ENCODE measurements at places on chromosomes 16 and 17.

- peak; percentile 89 for DNase-seq
Measured at GRCh38 chr17:18246880-18247612, 11.5 kb downstream of the FLII start.

GRCh38 chr16:79932572-79932971 is 332.0 kb upstream of the MAF start:
- DNase-seq: no peak

- no peak for DNase-seq
Measured at GRCh38 chr16:87129771-87130170, 187.4 kb downstream of the C16orf95 start.

GRCh38 chr17:76840443-76840767 is 27.8 kb upstream of the MGAT5B start:
- DNase-seq: peak; percentile 55

DNA sequence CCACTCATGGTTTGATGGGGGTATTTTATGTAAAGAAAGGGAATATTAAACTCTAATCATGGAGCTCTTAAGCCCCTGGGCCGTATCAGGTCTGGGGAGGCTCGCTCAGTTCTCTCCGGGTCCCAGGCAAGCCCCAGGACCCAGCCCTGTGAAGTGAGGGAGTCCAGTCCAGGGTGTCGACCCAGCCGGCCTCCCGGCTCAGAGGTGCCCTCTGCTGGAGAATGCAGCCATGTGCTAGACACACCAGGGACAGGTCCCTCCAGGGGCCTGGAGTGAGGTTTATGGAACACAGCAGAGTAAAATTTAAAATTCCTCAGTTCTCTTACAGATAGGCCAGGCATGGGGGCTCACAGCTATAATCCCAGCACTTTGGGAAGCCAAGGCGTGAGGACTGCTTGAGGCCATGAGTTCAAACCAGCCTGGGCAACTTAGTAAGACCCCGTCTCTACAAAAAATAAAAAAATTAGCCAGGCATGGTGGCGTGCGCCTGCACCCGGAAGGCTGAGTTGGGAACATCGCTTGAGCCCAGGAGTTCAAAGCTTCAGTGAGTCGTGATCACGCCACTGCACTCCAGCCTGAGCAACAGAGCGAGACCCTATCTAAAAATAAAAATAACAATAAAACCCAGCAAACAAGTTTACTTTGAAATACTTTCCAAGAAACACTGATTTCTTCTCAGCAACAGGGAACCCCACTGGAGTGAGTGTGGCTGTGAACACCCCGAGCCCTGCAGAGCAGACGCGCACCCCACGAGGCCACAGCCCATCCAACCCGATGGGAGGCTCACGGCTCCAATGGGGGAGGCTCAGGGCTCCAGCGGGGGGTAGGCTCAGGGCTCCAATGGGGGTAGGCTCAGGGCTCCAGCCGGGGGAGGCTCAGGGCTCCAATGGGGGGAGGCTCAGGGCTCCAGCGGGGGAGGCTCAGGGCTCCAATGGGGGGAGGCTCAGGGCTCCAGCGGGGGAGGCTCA is 72.2 kb downstream of the ZNF778 start:
- peak; percentile 51 for DNase-seq

DNA sequence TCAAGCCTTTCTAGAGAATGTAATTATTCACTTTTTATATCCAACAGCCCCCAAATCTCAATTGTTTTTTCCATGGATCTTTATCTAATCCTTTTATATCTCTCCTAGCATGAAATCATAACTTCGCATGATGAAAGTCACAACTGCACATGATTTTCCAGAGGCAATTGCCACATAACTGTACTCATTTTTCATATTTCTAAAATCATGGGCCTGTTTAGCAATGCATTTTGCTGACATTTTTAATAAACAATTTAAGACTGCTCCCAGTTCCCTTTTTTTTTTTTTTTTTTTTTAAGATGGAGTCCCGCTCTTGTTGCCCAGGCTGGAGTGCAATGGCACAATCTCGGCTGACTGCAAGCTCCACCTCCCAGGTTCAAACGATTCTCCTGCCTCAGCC is 83.5 kb downstream of the VMP1 start:
- no peak for DNase-seq

DNA sequence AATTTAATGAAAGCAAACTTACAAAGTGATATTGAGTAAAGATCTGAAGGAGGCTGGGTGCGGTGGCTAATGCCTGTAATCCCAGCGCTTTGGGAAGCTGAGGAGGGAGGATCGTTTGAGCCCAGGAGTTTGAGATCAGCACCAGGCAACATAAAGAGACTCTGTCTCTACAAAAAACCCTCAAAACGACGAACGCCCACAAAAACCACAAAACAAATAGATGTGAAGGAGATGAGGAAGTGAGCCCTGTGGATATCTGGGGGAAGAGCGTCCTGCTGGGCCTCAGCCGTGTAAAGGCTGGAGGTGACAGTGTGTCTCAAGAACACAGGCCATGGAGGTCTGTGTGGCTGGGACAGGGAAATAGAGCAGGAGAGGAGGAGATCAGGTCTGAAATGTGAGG is 68.8 kb downstream of the ITFG1 start:
- no peak for DNase-seq

GRCh38 chr16:83215406-83216001 is 588.7 kb downstream of the CDH13 start:
- peak; percentile 2 for DNase-seq

- no peak for DNase-seq
Measured at GRCh38 chr17:4919511-4920047, 12.5 kb upstream of the GP1BA start.

DNA sequence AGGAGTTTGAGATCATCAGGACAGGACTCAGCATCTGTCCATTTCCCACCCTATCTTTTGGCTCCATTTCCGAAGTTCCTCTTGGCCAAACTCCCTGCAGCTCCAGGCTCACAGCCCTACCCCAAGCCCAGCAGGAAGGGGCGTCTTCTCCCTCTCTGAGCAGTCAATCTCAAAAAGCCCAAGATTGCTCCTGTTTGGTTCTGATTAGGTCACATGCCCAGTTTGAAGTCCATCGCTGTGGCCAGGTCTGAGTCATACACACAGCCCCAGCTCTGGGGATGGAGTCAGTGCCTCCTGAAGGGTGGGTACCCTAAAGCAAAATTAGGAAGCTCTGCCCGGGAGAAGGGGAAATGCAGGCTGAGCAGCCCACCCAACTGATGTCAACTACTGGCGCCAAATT is 23.9 kb downstream of the SNX20 start:
- DNase-seq: no peak

GRCh38 chr16:72615856-72616255 is 432.1 kb downstream of the ZFHX3 start:
- DNase-seq: no peak

DNA sequence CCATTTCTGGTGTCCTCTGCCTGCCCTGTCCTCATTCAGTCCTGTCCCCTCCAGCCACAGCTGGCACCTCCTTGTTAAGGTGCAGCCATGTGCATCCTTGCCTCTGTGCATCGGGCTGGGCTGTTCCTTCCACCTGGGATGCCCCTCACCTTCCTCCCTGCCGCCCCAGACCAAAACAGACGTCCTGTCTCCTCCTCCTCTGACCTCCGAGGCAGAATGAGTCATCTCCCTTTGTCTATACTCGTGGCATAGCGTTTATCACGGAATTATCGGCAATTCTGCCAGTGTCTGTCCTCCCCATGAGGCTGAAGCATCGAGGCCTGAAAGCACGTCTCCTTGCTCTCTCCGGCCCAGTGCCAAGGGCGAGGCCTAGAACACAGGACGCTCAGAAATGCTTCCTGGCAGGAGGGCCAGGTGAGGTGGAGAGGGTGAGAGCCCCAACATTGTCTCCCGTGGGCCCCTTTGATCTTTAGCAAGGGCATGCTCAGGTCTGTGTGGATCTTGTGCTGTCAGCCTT is 4.6 kb downstream of the RAI1 start:
- DNase-seq: peak; percentile 84

DNA sequence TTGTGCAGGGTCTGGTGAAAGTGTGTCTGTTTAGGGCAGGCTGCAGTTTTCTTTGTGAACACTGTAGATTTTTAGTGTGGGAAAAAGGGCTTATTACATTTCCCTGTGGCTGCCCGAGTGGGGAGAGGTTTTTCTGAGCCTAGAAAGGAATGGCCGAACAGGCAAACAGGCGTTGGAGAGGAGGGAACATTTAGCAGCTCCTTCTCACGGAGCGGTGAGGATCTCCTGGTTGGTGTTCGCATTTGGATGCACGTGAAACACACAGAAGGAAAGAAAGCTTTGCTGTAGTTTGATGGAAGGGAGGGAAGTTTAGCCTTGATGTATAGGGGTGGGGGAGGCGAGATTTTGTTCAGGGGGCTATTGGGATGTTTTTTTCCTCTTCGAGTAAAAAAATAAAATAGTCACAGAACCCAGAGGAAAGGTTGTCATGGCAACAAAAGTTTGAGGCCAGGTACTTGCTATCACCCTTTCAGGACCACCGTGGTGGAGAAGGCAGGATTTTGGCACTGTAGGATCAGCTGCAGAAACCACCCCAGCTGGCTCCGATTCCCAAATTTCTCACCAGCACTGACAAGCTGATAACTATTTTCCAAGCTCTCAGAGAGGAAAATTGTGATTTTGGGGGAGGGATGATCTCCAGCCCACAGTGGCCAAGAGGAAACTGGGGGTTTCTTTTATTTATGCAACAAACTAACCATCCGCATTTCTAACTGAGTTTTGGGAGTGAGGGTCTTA is 3.5 kb downstream of the GSG1L start:
- DNase-seq: no peak

GRCh38 chr17:13030459-13031300 is 12.9 kb upstream of the ELAC2 start:
- peak; percentile 32 for DNase-seq

- no peak for DNase-seq
Measured at GRCh38 chr17:31686495-31686894, 172.5 kb downstream of the COPRS start.

GRCh38 chr16:80759419-80760162 is 44.8 kb downstream of the CDYL2 start:
- no peak for DNase-seq

- no peak for DNase-seq
Measured at GRCh38 chr16:70735141-70735979, 49.5 kb upstream of the MTSS2 start.

GRCh38 chr16:89847051-89847939 is 19.0 kb downstream of the SPIRE2 start:
- peak; percentile 23 for DNase-seq

GRCh38 chr17:30113213-30113612 is 3.4 kb upstream of the NSRP1 start:
- peak; percentile 88 for DNase-seq

DNA sequence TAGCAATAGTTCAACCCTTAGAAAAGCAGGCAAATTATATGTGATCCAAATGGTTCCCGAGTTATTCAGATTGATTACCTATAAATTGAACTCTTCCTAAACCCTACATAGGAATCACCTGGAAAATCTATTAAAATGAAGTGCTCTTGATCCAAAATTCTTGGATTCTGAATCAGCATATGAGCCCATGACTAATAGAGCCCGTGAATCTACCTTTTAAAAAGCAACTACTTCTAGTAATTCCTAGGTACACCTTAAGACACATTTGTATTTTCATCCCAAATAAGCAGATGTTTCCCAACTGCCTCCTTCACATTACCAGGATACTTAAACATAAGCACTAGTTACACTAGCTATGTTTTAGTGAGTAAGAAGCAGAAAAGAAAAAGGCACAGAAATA is 1171.0 kb upstream of the GOT2 start:
- DNase-seq: no peak

DNA sequence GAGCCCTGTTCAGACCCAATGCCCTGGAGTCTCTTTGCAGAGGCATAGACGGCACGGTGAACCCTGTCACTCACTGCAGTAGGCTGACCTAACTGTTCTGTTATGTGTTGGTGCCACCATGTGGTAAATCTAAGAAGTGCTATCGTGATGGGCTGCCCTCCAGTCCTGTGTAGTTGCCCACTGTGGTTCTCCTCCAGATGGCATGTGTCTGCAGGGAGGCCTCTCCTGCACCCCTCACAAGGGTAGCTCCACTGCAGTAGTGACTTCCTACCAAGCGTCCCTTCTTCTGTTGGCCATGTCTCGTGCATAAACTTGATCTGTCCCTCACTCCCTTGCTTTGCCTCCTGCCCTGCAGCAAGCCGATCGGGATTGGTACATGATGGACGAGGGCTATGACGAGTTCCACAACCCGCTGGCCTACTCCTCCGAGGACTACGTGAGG is 5.8 kb downstream of the DHX38 start:
- peak; percentile 30 for DNase-seq

GRCh38 chr17:58300336-58300735 is 19.6 kb upstream of the MPO start:
- DNase-seq: no peak

DNA sequence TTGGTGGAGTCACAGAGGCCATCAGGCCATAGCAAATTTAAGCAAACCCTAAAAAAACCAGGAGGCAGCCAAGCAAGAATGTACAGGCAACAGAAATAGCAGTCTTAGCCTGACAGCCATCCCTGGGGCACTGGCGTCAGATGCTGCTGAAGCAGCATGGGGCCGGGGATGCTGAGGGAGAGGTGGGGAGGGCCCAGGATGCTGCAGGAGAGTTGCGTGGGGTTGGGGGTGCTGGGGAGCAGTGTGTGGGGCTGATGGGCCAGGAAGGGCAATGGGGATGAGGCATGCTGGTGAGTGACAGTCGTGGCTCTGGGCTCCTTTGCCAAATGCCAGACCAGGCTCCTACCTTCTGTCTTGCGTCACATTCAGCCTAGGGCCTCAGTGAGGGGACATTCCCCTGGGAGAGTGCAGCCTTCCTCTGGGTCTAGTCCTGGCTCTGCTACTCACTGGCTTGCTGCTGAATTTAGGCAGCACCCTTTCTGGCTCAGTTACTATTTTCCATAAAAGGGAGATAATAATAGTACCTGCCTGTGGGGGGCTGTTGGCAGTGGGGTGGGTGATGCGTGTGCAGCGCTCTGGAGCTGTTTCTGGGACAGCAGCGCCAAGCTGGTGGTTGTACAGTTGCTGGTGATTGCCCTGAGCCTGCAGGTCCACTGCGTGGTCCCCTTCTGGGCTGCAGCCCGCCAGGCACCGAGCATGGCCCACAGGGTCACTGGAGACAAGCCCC is 88.1 kb downstream of the AMFR start:
- DNase-seq: no peak

DNA sequence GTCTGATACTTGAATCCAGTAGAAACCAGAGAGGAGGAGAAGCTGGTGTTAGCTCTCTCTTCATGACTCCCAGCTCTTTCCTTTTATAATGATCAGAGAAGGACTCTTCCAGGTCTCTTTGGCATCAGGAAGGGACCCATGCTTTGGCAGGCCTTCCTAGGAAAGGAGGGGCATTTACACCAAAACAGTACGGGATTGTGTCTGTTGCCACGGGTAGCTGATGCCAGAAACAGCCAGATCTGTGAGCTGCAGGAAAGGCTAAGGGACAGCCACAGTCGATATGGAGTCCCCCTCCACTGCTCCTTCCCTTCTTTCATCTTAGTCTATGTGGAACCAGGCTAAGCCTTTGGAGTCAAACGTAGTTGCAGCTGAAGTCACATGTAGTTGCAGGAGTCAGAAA is 9.3 kb downstream of the CEP295NL start:
- DNase-seq: no peak

DNA sequence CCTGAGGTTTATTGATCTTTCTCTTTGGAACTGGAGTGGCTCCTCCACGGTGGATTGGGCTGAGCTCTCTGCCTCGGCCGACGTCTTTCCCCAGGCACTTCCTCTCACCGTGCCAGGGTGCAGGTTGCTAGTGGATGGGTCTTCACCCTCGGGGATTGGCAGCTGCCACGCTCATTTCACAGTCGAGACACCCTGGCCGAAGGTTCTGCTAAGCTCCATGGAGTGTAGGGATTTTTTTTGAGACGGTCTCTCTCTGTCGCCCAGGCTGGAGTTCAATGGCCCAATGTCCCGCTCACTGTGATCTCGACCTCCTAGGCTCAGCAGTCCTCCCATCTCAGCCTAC is 280.8 kb downstream of the SEC14L1 start:
- no peak for DNase-seq

All from NCI-H69 (cell line).